ENCODE measurements at places on chromosomes 3 and 15.

DNA sequence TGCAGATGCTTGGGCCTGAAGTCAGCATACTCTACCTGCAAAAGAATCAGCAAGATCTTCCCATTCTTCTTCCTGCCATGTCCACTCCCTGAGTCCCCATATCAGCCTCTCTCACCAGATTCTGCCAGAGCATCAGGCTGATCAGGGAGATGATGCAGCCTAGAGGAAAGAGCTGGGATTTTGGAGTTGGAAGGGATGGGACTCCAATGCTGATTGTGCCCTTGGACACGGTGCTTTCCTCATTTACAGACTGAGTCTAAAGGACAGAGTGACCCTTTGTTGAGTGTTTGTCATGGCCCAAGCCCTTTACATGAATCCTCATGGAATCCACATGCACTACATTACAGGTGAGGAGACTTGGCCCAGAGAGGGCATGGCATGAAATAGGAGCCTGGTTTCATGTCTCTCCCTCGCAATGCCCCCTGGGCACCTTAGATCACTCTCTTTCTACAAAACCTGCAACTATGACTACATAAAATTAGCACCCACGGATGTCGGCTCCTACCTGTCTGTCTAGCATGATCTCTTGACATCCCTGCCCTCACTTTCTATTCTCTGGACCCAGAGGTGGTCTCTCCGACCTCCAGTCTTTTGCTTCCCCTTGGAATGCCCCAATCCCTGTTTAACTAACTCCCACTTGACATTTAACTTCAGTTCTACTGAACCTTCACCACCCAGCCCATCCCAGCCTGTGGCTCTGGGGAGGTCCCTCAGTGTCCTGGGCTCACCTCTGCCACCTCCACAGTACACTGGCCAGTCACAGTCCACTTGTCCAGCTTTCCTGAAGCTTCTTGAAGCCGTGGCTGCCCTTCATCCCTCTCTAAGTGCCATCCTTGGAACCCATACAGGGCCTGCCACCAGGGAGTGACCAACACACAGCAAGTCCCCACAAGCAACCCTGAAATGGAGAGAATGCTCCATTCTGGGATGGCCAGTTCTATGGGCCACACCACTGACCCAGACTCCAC lies 173.5 kb downstream of the ABHD5 start:
- no peak for DNase-seq

DNA sequence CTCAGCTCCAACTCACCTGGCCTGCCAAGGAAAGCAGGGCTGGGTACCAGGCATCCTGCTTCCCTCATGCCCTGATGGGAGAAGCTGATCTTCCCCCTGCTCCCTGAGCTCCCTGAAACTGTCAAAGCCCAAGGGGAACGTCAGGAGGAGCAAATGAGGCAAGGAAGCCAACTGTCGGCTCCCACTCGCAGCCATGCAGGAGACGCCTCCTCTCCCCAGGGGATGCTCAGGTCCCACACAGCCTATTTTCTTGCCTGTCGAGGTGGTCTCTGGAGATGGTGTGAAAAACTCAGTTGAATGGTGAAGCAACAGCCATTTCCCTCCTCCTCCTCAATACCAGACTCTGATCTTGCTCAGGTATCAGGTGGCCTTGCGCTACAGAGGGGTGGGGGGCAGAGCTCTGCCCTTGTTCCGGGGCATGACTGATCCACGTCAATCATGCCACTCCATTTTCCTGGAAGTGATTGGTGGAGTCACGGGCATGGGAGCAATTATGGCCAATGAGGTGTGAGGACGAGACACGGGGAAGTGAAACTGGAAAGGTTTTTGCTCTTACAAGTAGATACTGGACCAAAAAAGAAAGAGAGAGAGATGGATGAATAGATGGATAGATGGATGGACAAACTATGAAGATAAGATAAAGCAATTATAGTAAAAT lies 58.2 kb downstream of the SLC6A1 start:
- DNase-seq, result no peak

- no peak for DNase-seq
Measured at GRCh38 chr3:50653937-50654595, 20.7 kb upstream of the DOCK3 start.

- DNase-seq, result no peak
Measured at GRCh38 chr3:167864552-167864874, 129.0 kb downstream of the SERPINI1 start.

Data from activated T-cell treated with anti-CD3 and anti-CD28 coated beads for 48 hours (primary cell).